Epithelial cell of prostate (primary cell): ENCODE measurements at places on chromosomes 3 and 15.

DNA sequence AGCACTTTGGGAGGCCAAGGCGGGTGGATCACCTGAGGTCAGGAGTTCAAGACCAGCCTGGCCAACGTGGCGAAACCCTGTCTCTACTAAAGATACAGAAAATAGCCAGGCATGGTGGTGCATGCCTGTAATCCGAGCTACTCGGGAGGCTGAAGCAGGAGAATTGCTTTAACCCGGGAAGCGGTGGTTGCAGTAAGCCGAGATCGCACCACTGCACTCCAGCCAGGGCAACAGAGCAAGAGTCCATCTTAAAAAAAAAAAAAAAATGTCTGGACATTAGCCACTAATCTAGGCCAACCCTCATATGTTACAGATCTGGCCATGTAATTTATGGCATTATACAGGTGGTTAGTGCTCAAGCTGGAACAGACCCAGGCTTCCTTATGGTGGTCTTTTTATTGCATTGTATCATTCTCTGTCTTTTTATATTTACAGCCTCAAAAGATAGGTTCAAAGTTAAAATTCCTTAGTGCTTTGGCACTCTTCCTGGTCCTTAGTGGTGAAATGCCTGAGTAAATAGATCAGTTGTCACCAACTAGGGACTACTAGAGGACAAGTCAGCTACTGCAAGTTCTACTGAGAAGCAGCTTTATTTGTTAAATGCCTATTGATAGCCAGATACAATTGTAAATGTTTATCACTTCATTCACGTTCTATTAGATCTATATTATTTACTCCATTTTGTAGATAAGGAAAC lies 16.0 kb downstream of the STARD9 start:
- DNase-seq = no peak

DNA sequence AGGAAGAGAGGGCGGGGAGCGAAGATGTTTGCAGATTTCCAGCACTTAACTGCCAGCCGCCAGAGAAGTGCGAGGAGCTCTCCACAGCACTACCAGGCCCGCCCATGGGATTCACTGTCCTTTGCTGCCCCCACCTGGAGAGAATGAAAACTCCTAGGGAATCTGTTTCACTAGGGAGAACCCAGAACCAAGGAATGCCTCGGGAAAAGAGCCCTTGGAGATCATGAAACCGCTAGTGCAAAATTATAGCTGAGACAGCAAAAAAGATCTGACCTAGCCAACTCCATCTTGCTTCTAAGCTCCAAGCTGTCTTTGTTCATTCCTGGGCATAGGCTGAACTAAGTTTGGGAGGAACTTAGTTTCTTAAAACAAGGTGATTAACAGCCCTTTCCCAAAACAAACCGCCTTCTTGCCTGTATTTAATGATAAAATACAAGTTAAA lies 82.6 kb upstream of the GCNT3 start:
- peak; percentile 39 for DNase-seq

DNA sequence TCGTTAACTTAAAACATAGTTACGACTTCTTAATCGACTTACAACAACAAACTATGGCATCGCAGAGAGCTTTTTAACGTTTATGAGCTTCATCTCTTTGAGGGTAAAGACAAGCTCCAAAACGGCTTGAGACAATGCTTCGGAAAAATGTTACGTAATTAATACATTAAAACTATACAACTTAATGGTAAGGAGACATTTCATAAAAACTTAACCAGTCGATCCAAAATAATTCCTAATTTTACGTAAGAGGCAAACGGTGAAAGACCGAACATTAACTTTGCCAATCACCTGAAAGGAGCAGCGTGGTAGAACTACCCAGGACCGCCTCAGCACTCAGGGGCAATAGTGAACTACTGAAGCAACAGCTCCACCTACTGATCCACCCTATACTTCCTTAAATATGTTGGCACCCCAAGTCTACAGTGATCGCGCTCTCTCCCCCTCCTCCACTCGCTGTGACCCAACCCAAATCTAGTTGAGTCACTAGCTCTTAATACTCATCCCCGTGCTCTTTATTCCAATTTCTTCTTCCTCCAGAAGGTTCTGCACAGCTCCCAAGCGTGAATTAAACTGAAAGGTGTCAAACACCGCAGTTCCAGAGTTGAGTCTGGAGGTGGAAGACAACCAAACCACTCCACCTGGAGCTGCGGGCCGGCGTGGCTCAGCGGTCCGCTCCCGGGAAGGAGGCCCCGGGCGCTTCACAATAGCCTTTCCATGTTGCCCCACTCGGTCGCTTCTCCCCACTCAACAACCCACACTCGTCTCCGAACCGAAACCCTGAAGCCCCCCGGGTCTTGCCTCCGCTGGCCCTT lies 901 bp downstream of the NAA50 start:
- peak; percentile 87 for DNase-seq

- DNase-seq = no peak
These were observed 333.8 kb downstream of the PDCD6IP start for GRCh38 chr3:34132069-34132692.

DNA sequence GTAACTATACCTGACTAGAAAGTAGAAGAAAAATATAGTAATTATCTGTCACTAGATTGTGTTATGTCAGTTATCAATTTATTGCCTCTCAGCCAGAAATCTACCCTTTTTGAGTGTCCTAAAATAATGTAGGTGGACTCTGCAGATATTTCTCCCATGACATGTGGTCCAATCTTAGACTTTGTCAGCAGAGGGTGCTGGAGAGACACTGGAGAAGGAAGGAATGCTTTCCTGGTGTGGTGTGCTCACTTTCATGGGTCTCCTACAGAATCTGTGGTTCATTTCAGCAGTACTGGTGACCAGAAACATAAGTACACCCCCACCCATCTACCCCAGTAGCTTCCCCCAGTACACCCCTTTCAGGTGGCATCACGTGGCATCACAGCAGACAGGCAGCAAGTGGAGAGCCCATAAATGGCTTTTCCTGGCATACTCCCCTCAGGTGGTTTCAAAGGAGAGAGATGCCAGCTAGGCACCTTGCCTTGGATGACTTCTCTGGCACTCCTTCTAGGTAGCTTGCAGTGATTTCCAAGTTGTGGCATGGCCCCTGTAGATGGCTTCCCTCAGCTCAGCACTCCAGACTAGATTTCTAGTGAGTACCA lies 114.7 kb downstream of the GADL1 start:
- DNase-seq = no peak

DNA sequence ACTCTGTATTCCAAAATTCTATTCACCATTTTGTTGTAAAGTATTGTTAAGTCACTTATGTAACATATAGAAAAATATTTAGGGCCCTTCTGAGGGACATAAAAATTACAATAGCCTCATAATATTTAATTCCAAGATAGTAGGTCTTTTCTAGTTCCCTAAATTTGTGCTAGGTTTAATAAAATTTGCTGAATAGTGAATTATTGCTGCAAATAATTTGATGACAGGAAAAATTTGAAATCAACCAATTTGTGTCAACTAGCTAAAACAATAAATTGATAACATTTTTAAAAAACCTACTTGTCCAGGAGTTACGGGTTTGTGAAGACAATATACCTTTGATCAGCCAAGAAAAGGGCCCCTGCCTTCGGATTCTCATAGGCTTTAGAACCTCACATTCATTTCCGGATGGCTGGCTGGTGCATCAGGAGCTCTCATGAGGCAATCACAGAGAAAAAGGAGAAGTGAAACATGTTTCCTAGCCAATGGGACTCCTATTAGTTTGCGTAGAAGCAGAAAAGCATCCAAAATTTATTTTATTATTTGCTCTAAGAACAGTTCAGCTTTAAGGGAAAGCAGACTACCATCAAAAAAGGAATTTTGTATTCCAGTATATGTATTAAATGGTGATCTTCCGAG lies 177.2 kb downstream of the LRRC3B start:
- DNase-seq = no peak

DNA sequence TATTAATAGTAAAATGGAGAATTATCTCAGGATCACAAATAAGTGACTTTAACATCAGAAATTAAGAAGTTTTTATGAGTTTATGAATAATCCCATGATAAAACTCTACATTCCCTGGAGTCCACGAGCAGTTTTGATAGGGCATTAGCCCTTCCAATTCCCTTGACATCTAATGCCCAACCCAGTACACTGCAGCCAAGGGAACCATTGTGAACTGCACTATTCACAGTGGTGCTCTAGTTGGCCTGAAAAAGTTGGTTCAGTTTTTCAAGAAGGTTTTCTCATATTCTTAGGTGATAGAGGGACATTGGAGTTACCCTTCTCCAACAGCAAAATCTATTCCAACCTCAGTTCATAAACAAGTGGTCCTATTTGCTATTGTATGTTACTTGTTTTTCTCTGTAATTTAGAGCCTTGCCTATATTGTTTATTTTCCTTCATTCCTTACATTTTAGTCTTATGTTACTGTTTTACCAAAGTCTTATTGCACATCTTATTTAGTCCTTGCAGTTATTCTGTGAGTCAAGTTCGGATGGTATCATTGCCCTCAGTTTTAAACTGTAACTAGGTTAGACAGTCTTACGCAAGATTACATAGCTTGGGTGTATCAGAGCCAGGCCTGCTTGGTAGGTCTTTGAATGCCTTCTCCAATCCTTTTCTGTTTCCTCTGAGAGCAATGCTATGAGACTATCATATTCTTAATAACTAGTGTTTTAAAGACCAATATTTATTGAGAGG lies 57.9 kb upstream of the SAMMSON start:
- no peak for DNase-seq

DNA sequence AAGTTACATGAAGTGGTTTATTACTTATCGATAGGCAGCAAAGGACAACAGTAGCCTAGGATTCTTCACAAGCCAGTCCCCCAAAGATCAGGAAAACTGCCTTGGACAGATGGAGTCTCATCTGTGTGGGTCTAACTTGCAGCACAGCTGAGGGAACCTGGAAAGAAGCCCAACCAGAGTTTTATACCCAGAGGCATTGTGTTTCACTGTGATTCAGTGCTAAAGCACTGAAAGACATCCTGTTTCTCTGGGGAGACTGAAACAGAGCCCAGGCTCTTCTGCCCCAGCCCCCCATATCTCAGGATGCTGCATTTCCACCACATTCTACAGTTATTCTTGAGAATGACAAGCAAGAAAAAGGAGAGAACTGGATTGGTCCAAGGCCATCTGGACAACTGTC lies 48.2 kb upstream of the PYDC2 start:
- DNase-seq = peak; percentile 31

GRCh38 chr3:158685159-158685558 lies 12.7 kb upstream of the LXN start:
- DNase-seq = no peak

DNA sequence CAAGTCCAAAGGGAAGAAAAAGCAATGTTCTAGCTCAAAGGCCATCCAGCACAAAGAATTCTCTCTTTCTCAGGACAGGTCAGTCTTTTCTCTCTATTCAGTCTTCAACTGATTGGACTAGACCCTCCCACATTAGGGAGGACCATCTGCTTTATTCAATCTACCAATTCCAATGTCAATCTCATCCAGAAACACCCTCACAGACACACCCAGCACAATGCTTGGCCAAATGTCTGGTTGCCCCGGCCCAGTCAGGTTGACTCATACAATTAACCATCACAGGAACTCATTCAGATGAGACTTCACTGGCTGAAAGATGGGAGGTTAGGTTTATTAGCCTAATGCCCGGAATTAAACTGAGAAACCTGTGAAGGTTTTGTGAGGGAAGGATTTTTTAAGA lies 32.4 kb downstream of the ACAN start:
- DNase-seq = peak; percentile 24

DNA sequence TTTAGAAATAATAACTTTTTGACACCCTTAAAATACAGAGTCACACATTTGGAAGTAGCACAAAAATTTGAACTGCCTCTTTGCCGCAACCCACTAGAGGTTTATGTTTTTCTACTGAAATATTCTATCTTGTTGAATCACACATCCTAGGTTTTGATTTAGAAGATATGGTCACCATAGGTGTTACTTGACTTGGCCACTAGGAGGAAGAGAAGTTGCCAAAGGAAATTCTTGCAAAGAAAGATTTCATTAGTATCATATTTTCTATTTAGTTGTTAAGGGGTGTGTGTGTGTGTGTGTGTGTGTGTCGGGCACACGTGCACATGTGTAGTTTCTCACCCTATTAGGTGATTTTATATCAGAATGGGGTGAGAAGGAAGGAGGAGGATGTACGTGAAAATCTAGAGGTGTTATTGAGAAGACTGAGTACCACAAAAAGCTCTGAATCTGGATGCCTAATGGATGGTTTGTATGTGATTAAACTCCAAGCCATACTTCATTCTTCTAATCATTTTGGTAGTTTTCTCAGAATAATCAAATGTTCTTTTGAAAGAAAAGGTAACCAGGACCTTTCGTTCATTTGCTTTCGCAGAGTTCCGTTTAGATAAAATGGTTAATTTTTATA lies 31.5 kb downstream of the ZFAND6 start:
- DNase-seq = no peak

- no peak for DNase-seq
These were observed 3.9 kb upstream of the PARP14 start for GRCh38 chr3:122676759-122677158.
